A549 treated with Hydrocortisone at 1 μM for 4 hours (cell line): ENCODE measurements at places on chromosomes 4 and X. TPM values are rescaled to one million over a fixed set of nuclear protein-coding genes. Genes with fewer than 3 reads are reported as not detected.

MAGEA2B gene
- 0.07 to 0.10 TPM in 2 of 5 replicates, not detected in the others for total RNA-seq

STPG2 gene
- not detected in 5 replicates for total RNA-seq

PRR32 gene
- total RNA-seq: not detected in 5 replicates

GPR143 gene
- total RNA-seq: 0.15 to 0.54 TPM (median 0.23 TPM) in 5 replicates

JAKMIP1 gene
- 0.05 TPM in 1 of 5 replicates, not detected in the others for total RNA-seq

TENM3 gene
- total RNA-seq: 0.92 to 1.6 TPM (median 1.5 TPM) in 5 replicates

SATL1 gene
- not detected in 5 replicates for total RNA-seq

XAGE2 gene
- not detected in 5 replicates for total RNA-seq

PPP4R3C gene
- not detected in 5 replicates for total RNA-seq

NCAPG gene
- 22.3 to 29.6 TPM (median 27.4 TPM) in 5 replicates for total RNA-seq

QDPR gene
- 46.0 to 53.3 TPM (median 48.2 TPM) in 5 replicates for total RNA-seq

EDNRA gene
- 0.23 to 0.43 TPM (median 0.36 TPM) in 5 replicates for total RNA-seq

CT55 gene
- not detected in 5 replicates for total RNA-seq

SH3D19 gene
- total RNA-seq: 21.7 to 25.8 TPM (median 23.5 TPM) in 5 replicates

AFF2 gene
- not detected in 5 replicates for total RNA-seq

EDA gene
- 0.60 to 0.87 TPM (median 0.67 TPM) in 5 replicates for total RNA-seq

TLR10 gene
- total RNA-seq: 0.03 TPM in 2 of 5 replicates, not detected in the others

ESX1 gene
- total RNA-seq: 0.06 to 0.08 TPM in 2 of 5 replicates, not detected in the others

CFAP47 gene
- total RNA-seq: 0.02 TPM in 1 of 5 replicates, not detected in the others

SHOX gene
- not detected in 5 replicates for total RNA-seq

CABS1 gene
- not detected in 5 replicates for total RNA-seq

GPRIN3 gene
- 1.2 to 2.5 TPM (median 2.2 TPM) in 5 replicates for total RNA-seq

FSTL5 gene
- 0.02 to 0.05 TPM in 2 of 5 replicates, not detected in the others for total RNA-seq

IL15 gene
- total RNA-seq: 11.6 to 15.4 TPM (median 13.9 TPM) in 5 replicates

TEX13D gene
- not detected in 5 replicates for total RNA-seq

EPGN gene
- 0.50 TPM in 1 of 5 replicates, not detected in the others for total RNA-seq

ASIC5 gene
- total RNA-seq: not detected in 5 replicates

PQBP1 gene
- total RNA-seq: 86.1 to 104 TPM (median 88.5 TPM) in 5 replicates

NEIL3 gene
- total RNA-seq: 7.2 to 9.4 TPM (median 8.7 TPM) in 5 replicates

TRIM61 gene
- not detected in 5 replicates for total RNA-seq

TEX13C gene
- total RNA-seq: not detected in 5 replicates

RHOH gene
- total RNA-seq: 0.09 to 0.32 TPM (median 0.21 TPM) in 5 replicates

PGRMC2 gene
- total RNA-seq: 68.0 to 99.1 TPM (median 79.6 TPM) in 5 replicates

TLR1 gene
- 0.09 to 0.28 TPM (median 0.18 TPM) in 5 replicates for total RNA-seq

CXorf49 gene
- total RNA-seq: not detected in 5 replicates

DUSP9 gene
- total RNA-seq: 1.0 to 1.6 TPM (median 1.5 TPM) in 5 replicates

ZNF81 gene
- total RNA-seq: 4.0 to 8.2 TPM (median 6.1 TPM) in 5 replicates

DNAAF6 gene
- not detected in 5 replicates for total RNA-seq

MTMR8 gene
- total RNA-seq: 0.33 to 0.85 TPM (median 0.53 TPM) in 5 replicates

EPHA5 gene
- total RNA-seq: 0.21 to 0.40 TPM (median 0.39 TPM) in 5 replicates

PAGE2B gene
- not detected in 5 replicates for total RNA-seq

ARMCX6 gene
- 45.8 to 48.6 TPM (median 47.8 TPM) in 5 replicates for total RNA-seq

DDX3X gene
- 150 to 382 TPM (median 195 TPM) in 5 replicates for total RNA-seq

ADGRG4 gene
- total RNA-seq: not detected in 5 replicates

ATP8A1 gene
- total RNA-seq: 0.02 to 0.10 TPM (median 0.08 TPM) in 5 replicates

SFRP2 gene
- total RNA-seq: 0.05 TPM in 1 of 5 replicates, not detected in the others

GK gene
- 1.6 to 2.6 TPM (median 2.0 TPM) in 5 replicates for total RNA-seq

ATP11C gene
- 8.1 to 16.8 TPM (median 11.4 TPM) in 5 replicates for total RNA-seq

TMEM131L gene
- 5.2 to 7.0 TPM (median 5.8 TPM) in 5 replicates for total RNA-seq

MAGEA6 gene
- 11.0 to 13.6 TPM (median 12.4 TPM) in 5 replicates for total RNA-seq

FAT1 gene
- 130 to 217 TPM (median 151 TPM) in 5 replicates for total RNA-seq

NUDT10 gene
- total RNA-seq: 0.96 to 1.4 TPM (median 1.0 TPM) in 5 replicates
